ENCODE measurements at places on chromosomes 3 and 15.

GRCh38 chr3:36408146-36408545 is 27.8 kb downstream of the STAC start:
- no peak for DNase-seq

DNA sequence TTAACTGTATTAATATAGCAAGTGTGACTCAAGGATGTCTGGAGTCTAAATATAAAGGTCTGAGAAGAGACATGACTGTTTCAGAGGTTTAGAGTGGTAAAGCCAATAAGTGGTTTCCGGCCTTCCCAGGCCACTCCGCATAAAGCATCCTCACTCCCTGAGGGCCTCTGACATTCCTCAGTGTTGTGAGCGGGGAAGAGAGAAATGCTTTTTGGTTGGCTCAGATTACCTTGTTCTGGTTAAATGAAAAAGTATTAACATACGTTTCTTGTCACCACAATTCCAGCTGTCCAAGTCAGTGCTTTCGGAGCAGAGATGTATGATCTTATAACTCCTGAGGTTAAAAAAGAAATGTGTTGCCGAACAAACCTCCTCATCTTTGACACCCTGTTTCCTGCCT is 103.8 kb downstream of the RBMS3 start:
- no peak for DNase-seq

GRCh38 chr15:94075349-94075748 is 156.0 kb upstream of the MCTP2 start:
- DNase-seq = peak; percentile 95

GRCh38 chr3:94647131-94647530 is 584.3 kb downstream of the NSUN3 start:
- no peak for DNase-seq
